T-helper 17 cell (primary cell): ENCODE measurements at places on chromosomes 16 and 17.

DNA sequence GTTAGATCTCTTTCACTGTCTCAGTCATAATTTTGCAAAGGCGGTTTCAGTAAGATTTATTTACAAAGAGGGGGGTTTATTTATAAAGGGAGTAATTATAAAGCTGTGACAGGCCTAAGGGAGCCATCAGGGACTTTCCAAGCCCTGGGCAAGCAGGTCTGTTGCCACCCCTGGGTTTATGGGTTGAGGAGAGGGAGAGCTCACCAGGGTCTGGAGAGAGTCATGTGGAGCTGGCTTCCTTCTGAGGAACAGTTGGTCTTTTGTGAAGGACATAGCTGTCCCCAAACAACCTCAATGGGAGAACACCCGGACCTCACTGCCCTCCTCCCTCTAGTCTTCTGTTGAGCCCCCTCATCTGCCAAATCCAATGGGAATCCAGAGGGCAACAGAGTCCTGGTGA, 9.8 kb downstream of the ITGAM start:
- DNase-seq, result no peak

GRCh38 chr17:4146641-4147040, 3.6 kb downstream of the CYB5D2 start:
- DNase-seq, result no peak

- DNase-seq, result no peak
These were observed 17.7 kb downstream of the EFCAB5 start for GRCh38 chr17:29958947-29959657.

GRCh38 chr17:40905370-40905769, 20.3 kb upstream of the KRT20 start:
- no peak for DNase-seq

- DNase-seq, result no peak
These were observed 139.1 kb downstream of the SOX9 start for GRCh38 chr17:72259922-72260321.
